ENCODE measurements at places on chromosomes 7 and 10. TPM values are rescaled to one million over a fixed set of nuclear protein-coding genes. Genes with fewer than 3 reads are reported as not detected.

UROS gene
- total RNA-seq = 47.2 TPM

MYO3A gene
- not detected for total RNA-seq

GRCh38 chr7:128380483-128381106 is 19.1 kb upstream of the PRRT4 start:
- DNase-seq = no peak

- DNase-seq = no peak
These were observed 73.7 kb downstream of the FOXL3 start for GRCh38 chr7:363626-364025.

- no peak for DNase-seq
These were observed 56.6 kb upstream of the LAMB1 start for GRCh38 chr7:108059526-108059925.

- DNase-seq = no peak
These were observed 133.6 kb upstream of the GDF10 start for GRCh38 chr10:47166405-47166777.

GRCh38 chr7:40598915-40599314 is 464.1 kb downstream of the SUGCT start:
- DNase-seq = no peak

DNA sequence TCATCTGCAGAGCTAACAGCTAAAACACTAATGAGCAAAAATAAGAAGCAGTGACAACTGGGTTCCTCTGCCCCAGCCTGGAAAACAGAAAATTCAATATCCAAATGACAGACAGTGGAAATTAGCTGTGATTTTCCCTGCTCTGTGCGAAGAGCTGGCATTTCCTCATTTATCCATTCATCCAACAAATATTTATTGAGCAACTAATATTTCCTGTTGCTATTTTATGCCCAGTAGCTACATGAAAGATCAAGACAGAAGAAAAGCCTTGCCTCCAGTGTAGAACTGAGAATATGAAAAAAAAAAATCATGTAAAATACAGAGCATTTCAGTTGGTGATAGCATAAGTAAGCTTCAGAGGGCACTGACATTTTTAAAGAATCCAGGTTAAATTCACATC is 140.9 kb downstream of the ABCA13 start:
- DNase-seq = no peak

DNA sequence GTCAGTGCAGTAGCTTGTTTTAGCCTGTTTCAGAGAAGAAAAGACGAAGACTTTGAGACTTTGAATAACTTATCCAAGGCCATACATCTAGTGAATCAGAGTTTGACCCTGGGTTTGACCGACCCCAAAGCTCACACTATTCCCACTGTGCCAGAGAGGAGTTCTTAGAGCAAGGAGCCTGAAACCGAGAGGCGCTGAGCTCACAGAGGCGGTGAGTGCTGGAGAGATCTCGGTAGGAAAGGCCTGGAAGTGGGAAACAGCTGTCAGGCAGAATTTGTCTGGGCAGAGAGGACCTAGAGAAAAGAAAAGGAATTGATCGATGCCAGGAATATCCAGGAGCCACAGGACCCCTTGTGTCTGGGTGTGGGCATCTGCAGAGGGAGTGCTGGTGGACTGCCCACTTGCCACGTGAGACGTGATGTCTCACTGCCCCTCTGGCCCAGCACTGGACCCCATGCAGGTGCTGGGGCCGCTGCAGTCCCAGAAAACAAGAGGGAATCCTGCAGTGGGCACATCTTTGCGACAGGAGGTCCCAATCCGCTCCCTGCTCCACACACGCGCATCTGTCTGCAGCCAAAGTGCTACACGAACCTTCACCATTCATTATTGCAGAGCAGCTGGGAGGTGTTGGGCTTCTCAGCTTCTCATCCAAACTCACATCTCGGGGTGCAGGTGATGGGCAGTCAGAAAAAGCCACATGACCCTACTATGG is 6.2 kb downstream of the CALML3 start:
- DNase-seq = no peak

DNA sequence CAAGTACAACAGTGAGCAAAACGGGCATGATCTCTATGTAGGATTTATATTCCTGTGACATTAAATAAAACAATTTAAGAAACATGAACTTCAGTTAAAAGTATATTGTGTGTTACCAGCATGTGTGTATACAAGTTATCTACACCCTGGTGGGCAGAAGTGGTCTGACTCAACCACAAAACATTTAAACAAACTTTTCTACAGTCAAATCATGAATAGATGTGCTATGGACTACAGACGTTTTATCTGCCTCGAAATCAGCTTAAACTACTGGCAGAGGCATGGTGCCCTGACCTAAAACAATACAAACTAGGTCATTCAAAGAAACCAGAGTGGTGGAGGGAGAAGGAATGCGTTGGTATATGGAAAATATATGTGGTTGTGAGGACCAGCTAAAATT is 3.6 kb downstream of the ARL3 start:
- DNase-seq = peak; percentile 9

DNA sequence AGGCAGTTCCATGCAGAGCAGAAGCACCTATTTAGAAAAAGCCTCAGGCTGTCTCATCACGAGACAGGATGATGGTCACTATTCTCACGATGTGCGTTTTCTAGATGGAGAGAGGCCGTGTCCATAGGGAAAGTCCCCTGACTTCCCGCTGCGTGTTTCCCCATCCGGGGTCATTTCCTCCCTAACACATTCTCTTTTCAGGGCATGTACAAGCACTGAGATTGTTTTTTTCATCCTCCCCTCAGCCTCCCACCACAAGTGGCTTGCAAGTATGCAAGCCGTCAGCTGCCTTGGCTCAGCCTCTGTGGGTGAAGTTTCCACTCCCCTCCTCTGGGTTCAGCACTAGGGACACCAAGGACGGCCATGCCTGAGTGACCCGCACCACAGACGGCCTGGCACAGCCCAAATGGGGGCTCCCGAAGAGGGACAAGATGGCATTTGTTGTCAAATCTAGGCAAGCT is 2.7 kb upstream of the CALML5 start:
- no peak for DNase-seq

- DNase-seq = no peak
These were observed 414.0 kb upstream of the ANKRD30A start for GRCh38 chr10:36711361-36711760.

- DNase-seq = no peak
These were observed 2.8 kb downstream of the AP1S1 start for GRCh38 chr7:101156866-101157589.

DNA sequence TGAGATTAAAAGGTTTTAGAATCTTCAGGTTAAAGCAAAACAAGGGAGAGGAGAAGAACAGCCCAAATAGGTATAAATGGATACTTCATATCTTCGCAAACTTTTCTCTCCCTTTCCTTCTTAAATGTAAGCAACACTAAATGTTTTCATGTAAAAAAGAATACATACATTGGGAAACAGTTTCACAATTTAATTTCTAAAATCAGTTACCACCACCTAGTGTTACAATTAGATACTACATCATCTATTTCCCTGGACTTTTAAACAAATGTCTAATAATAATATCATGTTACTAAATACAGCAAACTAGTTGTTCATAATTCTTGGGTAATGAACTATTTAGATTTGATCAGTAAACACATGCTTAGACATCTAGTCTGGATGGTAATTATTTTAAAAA is 35.8 kb downstream of the MINDY3 start:
- no peak for DNase-seq

Measured in CD8-positive, alpha-beta memory T cell (primary cell).